ENCODE measurements at places on chromosomes 13 and 19. TPM values are rescaled to one million over a fixed set of nuclear protein-coding genes. Genes with fewer than 3 reads are reported as not detected.

The ZNF724 gene
- polyA plus RNA-seq, result 0.94 TPM

The CYP4F8 gene
- polyA plus RNA-seq, result not detected

The PDX1 gene
- not detected for polyA plus RNA-seq

The SPINT2 gene
- 49.1 TPM for polyA plus RNA-seq

The FLT1 gene
- 1.1 TPM for polyA plus RNA-seq

The PSG1 gene
- polyA plus RNA-seq, result not detected

The MED25 gene
- polyA plus RNA-seq, result 83.0 TPM

The GJA3 gene
- 0.28 TPM for polyA plus RNA-seq

The STARD13 gene
- 0.03 TPM for polyA plus RNA-seq

The ZNF497 gene
- polyA plus RNA-seq, result 1.9 TPM

The MISP3 gene
- 0.34 TPM for polyA plus RNA-seq

The ZNF571 gene
- polyA plus RNA-seq, result 10.3 TPM

All from B cell (primary cell).